ENCODE measurements at places on chromosomes 7 and 10. TPM values are rescaled to one million over a fixed set of nuclear protein-coding genes. Genes with fewer than 3 reads are reported as not detected.

DNA sequence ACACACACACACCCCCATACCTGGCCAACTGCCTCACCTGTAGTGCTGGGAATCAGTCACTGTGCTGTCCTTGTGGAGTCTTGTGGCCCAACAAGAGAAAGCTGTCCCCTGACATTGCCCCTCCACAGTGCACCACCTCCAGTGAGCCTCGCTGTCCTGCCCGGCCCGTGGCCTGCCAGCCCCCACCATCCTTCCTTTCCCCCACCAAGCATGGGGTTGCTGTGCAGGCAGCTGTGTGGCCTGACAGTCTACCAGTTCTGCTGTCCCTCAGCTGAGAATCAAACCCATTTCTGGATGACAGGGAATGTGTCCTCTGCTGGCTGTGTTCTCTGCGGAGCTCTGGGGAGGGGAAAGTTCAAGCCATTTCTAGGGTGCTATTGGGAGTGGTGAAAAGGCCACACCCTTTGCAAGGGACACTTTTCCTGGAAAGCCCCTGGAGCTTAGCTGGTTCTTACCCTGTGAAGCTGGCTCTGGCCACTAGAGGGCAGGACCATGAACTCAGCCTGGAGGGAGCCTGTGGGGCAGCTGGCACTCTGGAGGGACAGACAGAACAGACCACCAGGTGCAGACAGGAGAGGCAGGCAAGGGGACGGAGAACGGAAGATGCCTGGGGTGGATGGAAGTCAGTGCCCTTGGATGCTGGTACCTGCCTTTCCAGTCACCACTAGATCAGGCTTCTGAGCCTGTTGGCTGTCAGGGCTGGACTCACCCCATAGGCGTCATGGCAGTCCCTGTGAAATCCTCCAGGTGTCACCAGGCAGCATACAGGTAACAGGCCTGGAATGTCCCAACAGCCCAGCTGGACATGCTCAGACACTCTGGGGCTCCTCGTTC lies 10.5 kb upstream of the MTPAP start:
- H3K27ac ChIP-seq = peak overlapping the region; percentile 44
- H3K27me3 ChIP-seq = peaks cover 9% of the 10 kb centered on the region
- peak; percentile 72 for DNase-seq
- H3K4me3 ChIP-seq = no peak overlapping the region
- H3K36me3 ChIP-seq = no peaks in the 10 kb centered on the region

DNA sequence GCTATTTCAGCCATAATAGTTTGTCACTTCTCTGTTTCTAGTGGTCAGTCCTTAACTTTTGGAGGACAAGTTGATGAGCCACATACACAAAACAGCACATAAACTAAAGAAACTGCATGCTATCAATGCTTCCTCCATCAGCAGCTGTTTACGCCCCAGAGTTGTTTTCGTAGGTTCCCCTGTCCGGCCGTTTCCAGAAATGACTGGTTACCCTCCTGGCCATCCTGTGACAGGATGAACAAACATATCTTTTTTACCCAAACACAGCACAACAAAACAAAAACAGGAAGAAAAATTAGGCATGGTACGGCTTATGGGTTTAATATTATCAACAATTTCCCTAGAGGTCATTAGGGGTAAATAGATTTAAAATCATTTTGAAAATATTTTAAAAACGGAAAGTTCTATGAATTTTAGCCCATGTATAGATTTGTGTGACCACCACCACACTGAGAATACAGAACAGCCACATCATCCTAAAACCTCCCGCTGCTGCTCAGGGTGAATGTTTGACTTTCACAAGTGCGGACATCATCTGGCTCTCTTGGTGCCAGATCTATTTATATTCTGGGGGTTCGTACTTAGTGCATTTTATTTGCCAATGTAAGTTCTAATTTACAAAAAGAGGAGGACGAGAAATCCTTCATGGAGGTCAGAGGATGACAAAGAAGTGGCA lies 74.8 kb downstream of the HIPK2 start:
- H3K36me3 ChIP-seq = peaks cover 4% of the 10 kb centered on the region
- no peak overlapping the region for H3K4me3 ChIP-seq
- no peak for DNase-seq
- no peaks in the 10 kb centered on the region for H3K4me1 ChIP-seq

DNA sequence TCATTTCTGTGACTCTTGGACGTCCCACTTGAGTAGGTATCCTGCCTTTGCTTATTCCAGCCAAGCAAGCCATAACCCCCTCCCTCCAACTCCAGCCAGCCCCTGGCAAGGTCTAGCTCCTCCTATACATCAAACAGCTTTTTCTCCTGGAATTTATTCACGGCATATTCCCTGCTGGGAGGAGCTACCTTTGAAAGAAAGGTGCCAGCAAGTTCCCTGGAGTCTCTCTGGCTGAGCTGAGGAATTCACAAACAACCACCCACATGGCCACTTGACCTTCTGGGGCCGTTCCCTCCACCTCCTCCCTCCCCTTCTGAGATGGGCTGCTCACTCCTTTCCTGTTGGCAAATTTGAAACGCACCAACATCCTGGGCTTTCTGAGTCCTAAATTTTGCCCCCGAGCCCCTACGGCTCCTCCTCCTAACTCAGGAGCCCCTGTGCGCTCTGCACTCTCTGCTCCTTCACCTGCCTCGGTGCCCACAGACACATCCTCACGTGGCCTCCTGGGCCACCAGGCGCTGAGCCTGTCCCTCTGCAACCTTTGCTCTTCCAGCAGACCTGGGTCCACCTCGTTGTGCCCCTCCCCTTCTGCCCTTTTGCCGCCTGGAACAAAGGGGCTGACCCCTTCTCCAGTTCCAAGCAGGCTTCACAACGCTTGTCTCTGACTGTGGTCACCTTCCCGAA lies 48.0 kb downstream of the HSPA12A start:
- peaks cover 3% of the 10 kb centered on the region for H3K4me1 ChIP-seq
- no peak for DNase-seq
- H3K27me3 ChIP-seq = peaks cover 24% of the 10 kb centered on the region
- no peak overlapping the region for H3K4me3 ChIP-seq

DNA sequence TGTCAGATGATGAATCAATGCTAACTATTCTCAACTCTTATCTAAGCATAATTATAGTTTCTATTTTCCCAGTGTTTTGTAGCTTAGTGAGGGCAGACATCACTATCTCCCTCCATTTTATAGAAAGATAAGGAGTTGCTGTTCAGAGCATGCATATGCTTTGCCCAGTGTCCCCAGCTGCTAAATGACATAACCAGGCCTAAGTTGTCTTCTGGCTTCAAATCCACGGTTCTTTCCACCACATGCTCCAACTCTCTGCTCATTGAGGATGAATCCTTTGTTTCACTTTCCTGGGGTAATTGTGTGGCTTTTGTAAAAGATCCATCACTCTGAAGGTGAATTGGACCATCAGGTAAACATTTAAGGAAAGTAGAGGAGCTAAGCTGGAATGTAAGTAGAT lies 134.0 kb downstream of the SNX10 start:
- no peaks in the 10 kb centered on the region for H3K4me1 ChIP-seq
- H3K4me3 ChIP-seq = no peak overlapping the region
- H3K27me3 ChIP-seq = peaks cover 13% of the 10 kb centered on the region
- H3K36me3 ChIP-seq = no peaks in the 10 kb centered on the region

GRCh38 chr10:121722665-121723064 lies 124.4 kb upstream of the FGFR2 start:
- no peak overlapping the region for H3K4me3 ChIP-seq
- peaks cover 8% of the 10 kb centered on the region for H3K27me3 ChIP-seq
- H3K36me3 ChIP-seq = no peaks in the 10 kb centered on the region
- H3K27ac ChIP-seq = no peak overlapping the region
- H3K4me1 ChIP-seq = no peaks in the 10 kb centered on the region

- H3K36me3 ChIP-seq = peaks cover 2% of the 10 kb centered on the region
- H3K27me3 ChIP-seq = no peaks in the 10 kb centered on the region
- no peak overlapping the region for H3K4me3 ChIP-seq
- no peaks in the 10 kb centered on the region for H3K4me1 ChIP-seq
- no peak for DNase-seq
- no peak overlapping the region for H3K27ac ChIP-seq
Measured at GRCh38 chr10:16929069-16929468, 111.8 kb upstream of the RSU1 start.

DNA sequence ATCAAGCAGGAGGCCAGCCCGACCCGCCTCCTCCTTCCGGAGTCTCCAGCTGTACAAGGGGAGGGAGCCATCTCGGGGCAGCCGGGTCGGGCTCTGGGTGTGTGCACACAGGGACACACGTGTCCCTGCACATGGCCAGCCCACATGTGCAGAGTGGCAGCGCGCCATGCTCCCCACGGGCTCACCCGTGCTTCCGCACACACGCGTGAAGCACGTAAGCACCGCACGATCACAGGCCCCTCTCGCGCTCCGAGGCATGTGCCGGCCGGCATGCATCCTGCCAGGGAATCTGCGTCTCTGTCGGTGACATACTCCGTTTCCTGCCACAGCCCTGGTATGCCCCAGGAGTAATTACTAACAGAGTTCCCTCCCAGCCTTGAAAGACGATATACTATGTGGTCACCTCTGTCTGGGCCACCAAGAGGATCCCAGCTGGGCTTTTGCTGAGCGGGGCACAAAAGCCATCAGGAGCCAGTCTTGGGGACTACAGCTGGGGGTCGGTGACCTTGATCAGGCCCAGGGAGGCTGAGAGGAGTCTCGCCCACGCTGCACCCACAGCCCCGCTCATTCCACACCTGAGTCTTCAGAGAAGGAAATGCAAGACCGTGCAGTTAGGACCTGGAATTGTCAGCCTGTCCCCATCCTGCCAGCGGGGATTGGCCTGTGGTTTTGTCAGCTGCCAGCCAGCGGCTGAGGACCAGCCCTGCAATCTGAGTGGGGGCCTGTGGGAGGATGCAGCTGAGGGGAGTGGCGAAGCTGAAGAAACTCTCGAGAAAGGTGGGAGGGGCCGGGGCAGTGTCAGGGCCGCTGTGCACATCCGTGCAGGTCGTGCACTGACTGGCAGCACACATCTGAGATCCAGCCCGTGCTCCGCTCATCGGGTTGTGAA lies 11.0 kb upstream of the LFNG start:
- peaks cover 37% of the 10 kb centered on the region for H3K4me1 ChIP-seq
- peak overlapping the region; percentile 77 for H3K4me3 ChIP-seq
- H3K36me3 ChIP-seq = no peaks in the 10 kb centered on the region
- peak; percentile 79 for DNase-seq

SPACDR gene
- total RNA-seq = 3.5 TPM

GRCh38 chr7:90472805-90473540 lies 3.5 kb downstream of the PTTG1IP2 start:
- no peaks in the 10 kb centered on the region for H3K4me1 ChIP-seq
- no peak for DNase-seq
- H3K27me3 ChIP-seq = peaks cover 5% of the 10 kb centered on the region
- no peaks in the 10 kb centered on the region for H3K36me3 ChIP-seq
- H3K4me3 ChIP-seq = no peak overlapping the region
- no peak overlapping the region for H3K27ac ChIP-seq
